Fibroblast of skin of abdomen (primary cell): ENCODE measurements at places on chromosomes 4 and X.

- no peak for DNase-seq
These were observed 125.7 kb downstream of the PALLD start for GRCh38 chr4:168622600-168622999.

DNA sequence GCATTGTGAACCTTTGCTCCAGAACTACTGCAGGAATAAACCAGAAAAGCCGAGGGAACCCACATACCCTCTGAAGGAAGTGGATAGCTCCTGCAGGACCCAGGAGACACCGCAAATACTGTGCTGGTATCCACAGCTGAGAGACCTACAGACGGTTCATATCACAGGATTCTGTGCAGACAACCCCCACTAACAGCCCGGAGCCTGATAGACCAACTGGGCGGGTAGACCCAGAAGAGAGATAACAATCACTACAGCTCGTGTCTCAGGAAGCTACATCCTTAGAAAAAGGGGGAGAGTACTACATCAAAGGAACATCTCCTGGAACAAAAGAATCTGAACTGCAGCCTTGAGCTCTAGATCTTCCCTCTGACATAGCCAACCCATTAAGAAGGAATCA lies 150.8 kb downstream of the FRAS1 start:
- DNase-seq: no peak

DNA sequence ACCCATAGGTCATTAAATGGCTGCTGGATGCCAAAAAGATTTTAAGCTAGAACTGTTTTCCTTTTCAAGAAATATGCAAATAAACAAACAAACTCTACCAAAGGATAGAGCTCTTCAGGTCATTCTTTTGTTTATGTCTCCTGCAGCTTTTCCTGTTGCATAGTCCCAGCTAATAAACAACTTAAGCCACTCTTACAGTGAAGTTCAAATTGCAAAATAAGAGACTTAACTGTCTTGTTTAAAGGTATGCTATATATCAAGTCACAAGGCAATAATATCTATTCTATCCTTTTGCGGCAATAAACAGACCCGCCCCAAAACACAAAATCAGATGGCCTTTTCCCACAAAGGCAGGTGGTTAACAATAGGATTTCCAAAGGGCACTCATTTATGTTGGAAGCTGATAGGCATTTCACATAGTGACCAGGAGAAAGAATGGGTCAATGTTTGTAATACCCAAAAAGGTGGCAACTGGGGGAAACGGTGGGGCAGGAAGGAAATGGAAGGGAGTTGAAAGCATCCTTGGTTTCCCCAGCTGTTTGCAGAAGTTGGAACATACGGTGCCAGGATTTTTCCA lies 15.3 kb downstream of the HAND2 start:
- no peak for DNase-seq

GRCh38 chr4:8870647-8871416 lies 807 bp downstream of the HMX1 start:
- DNase-seq: no peak

GRCh38 chr4:14078326-14078725 lies 450.8 kb upstream of the BOD1L1 start:
- DNase-seq: peak; percentile 29

GRCh38 chr4:182897601-182898478 lies 19.3 kb downstream of the DCTD start:
- DNase-seq: no peak

GRCh38 chr4:186121057-186121456 lies 16.6 kb downstream of the FAM149A start:
- no peak for DNase-seq

DNA sequence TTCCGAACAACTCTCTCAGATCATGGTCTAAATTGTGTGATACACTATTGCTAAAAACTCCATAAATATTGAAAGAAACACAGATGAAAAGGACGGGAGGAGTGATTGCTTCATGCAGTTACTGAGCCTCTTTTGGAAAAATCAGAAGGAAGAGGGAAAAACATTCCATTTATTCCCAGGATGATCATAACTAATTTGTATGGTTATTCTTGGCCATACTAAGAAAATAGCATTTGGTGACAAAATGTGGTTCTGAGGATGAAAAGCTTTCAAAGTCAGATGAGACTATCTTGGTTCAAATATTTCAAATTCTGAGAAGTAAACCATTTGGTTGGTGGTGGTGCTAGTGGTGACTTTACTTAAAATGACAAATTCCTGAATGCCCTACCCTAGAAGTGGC lies 305.4 kb upstream of the LDB2 start:
- no peak for DNase-seq

- no peak for DNase-seq
These were observed 84.7 kb upstream of the RAPGEF2 start for GRCh38 chr4:159018062-159018629.

- peak; percentile 86 for DNase-seq
These were observed 44.5 kb downstream of the BRWD3 start for GRCh38 chrX:80765220-80765625.

GRCh38 chr4:152065545-152065944 lies 304.7 kb upstream of the GATB start:
- no peak for DNase-seq

DNA sequence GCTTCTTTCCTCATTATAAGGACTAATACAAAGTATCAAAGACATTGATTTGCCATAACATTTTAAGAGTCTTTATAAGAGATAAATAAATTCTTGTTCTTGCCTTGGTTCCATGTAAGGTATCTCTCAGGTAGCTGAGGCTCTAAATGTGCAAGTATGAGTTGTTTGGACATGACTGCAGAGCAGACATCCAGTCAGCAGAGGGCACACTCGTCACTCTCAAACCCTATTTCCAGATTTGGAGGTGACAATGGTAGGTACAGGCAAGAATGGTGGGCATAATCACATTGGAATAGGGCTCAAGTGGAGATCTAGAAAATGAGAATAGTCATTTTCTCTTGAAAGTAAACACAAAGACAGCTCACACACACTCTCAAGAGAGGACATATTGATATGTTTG lies 133.3 kb upstream of the ZIC3 start:
- no peak for DNase-seq

GRCh38 chrX:11531226-11531625 lies 134.5 kb downstream of the ARHGAP6 start:
- no peak for DNase-seq

- DNase-seq: peak; percentile 62
These were observed 35.6 kb downstream of the MAP7D3 start for GRCh38 chrX:136215559-136215958.

- DNase-seq: peak; percentile 56
These were observed 128.8 kb upstream of the GPC4 start for GRCh38 chrX:133544115-133544514.

GRCh38 chr4:177759729-177760128 lies 317.5 kb upstream of the AGA start:
- DNase-seq: no peak

DNA sequence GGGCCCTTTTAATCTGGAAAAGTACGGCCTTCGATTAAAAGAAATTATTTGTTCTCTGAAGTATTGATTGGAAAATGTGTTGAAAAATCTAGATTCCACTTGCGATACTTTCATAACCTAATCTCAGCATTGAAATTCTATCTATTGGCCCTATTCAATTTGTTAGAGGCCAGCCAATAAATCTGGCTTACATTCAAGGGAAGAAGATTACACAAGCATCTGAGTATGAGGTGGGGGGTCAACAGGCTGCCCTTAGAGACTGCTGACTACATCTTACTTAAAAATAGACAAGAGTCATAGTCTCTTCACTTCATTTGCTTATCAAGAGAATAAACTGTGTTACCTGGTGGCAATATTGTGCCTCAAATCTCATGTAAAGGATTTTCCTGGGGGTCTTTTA lies 248.0 kb upstream of the KCNIP4 start:
- peak; percentile 21 for DNase-seq

DNA sequence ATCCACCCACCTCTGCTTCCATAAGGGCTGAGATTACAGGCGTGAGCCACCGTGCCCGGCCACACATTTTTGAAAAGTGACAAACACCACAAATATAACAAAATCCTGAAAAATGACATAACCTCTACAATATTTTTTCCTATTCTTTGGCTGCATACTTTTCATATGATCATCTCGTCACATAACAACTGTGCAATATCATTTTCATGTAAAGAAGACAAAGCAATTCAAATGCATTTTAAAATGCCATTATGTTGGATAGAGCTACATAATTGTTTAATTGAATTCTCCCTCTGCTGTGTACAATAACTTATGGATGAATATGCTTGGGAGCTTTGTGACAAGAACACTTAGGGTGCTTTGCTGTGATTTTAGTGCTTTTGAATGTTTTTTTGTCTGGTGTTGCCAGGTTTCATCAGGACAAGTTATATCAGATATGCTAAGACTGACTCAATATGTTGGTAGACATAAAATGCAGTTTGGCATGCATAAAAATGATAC lies 132.9 kb downstream of the CHIC2 start:
- peak; percentile 52 for DNase-seq

DNA sequence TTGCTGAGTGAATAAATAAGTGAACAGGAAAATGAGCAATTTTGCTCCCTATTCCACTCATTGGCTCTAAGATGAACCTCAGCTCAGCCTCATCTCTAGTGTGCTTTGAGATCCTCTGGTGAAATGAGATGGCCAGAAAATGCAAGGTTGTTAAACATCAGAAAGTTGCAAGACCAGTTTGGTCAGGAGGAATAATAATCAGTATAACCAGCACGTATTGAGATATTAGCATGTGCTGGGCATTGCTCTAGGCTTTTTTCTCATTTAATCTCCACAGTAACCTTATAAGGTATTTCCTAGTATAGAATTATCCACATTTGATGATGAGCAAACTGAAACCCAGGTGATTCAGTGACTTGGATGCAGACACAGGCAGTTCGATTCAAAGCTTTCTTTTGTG lies 110.5 kb upstream of the PAK3 start:
- no peak for DNase-seq

GRCh38 chrX:32599156-32599555 lies 612.2 kb downstream of the DMD start:
- DNase-seq: no peak

- DNase-seq: no peak
These were observed 188.2 kb downstream of the GC start for GRCh38 chr4:71595576-71596108.

DNA sequence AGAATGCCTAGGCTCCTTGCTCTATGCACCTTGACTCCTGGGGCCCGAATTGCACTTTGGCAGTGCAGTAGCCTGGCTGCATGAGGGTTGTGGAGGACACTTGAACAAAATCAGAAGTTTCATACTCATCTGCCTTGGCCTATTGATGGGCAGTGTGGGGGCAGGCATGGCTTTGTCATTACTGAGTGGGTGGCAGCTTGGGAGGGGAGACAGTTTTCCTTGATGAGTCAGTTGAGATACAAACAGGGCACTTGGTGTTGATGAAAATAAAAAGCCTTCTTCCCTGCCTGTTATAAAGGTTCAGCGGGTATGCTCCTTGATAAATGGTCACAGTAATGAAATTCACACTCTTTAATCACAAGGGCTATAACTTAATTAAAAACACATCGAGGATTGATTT lies 126.8 kb upstream of the MAMLD1 start:
- DNase-seq: no peak

- no peak for DNase-seq
These were observed 2.3 kb downstream of the PF4 start for GRCh38 chr4:73979407-73979957.

DNA sequence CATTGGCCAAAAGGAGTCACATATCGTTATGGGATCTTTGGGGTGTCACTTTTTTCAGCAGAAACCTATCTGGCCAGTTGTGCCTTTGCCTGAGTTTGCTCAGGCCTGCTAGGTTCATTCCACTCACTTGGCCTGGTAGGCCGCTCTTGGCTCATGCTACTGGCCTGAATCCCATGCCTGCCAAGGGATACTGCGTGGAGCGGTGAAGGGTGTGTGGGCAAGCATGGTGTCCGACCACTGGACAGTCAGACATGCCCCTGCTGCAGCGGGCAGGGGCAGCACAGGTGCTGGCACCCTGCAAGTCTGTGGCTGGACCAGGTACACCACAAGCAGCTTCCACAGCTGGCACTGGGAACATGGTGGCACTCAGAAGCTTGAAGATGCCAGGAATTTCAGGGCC lies 11.3 kb upstream of the PPM1K start:
- DNase-seq: no peak

DNA sequence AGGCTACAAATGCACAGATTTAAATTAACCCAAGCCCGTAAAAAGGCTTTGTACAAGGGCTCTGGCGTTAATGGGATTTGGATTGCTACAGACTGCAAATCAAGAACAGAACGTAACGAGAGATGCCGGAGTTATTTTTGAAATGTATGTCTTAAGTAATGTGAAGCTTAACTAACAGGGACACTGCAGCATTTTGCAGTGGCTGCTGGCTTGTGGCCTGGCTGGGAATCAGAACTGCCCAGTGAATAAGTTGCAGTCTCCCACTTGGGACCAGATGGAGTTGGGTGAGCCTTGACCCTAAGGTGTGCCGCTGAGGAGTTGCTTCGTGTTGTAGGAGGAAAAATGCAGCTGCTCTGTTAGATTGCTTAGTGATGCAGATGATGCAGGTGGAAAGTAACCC lies 318.4 kb downstream of the DHX15 start:
- no peak for DNase-seq

GRCh38 chr4:76611616-76612207 lies 176.7 kb downstream of the SHROOM3 start:
- DNase-seq: no peak

- DNase-seq: no peak
These were observed 81.9 kb upstream of the ATXN3L start for GRCh38 chrX:13401724-13402123.

DNA sequence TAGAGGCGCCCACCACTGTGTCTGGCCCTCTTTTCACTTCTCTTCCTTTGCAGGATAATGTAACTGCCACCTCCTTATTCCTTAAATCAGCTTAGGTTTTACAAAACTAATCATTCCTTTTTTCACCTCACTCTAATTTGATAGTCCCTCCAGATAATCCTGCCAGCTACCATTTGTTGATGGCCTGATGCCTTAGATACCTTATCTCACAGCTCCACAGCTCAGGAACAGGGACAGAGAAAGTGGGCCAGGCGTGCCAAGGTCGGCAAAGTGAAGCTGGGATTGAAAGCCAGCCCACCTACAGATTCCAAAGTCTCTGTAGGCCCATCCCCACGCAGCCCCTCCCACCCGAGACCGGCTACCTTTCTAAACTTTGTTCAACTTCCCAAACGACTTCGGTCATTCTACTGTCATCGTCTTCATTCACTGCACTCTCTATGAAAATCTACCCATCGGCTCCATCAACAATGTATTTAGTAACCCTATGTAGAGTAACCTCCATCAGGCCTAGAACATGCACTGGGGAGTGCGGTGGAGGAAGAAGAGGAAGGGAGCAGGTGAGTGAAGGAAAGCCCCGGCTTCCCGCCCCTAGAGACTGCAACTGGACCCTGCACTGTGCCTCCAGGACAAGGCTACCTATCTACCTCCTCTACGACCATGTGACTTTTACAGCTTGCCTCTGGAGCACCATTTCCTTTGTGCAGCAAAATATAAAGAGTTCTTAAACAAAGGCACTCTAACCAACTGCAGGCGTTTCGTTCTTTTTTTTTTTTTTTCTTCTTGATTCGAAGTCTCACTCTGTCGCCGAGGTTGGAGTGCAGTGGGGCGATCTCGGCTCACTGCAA lies 1.5 kb downstream of the CASP6 start:
- peak; percentile 4 for DNase-seq

- no peak for DNase-seq
These were observed 728.2 kb downstream of the ARAP2 start for GRCh38 chr4:35516102-35516501.
